DMS 273 treated with DMSO at 0.1 percent for 48 hours (cell line): ENCODE measurements at places on chromosomes 2 and 18.
A peak's percentile ranks its signal among the peaks of the same experiment; 100 is the strongest.

DNA sequence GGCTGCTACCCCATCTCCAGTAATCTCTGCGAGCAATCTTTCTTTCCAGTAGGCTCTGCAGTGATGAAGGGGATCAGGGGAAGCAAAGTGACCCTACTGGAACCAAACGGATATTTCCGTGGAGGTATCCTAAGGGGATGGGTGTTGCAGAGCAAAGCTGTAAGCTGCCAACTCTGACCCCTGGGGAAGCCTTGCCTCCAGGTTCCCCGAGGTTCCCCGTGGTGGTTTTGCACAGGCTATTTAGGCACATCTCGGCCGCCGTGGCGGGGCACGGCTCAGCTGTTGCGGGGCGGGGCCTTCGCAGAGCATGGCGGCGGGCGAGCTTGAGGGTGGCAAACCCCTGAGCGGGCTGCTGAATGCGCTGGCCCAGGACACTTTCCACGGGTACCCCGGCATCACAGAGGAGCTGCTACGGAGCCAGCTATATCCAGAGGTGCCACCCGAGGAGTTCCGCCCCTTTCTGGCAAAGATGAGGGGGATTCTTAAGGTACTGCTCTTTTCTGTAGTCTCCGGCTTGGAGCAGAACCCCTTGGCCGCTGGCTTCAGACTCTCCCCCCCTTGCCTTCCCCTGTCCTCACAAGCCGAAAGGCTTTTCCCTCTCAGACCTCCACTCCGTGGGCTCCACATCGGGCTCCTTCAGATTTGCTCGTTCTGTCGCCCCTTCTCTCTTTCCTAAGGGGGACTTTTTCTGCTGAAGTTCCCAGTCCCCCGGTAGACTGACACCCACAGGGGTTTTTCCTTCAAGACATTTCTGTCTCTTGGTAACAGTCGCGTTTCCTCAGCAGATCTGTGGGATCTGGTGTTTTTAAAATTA, at the start of gene COMMD1:
Gene COMMD1, plus strand, starts transcription at position 303 of the 814 bp plus-strand sequence. Its CDS starts 5 bp downstream, at position 308.
- peak; percentile 30 for DNase-seq

DNA sequence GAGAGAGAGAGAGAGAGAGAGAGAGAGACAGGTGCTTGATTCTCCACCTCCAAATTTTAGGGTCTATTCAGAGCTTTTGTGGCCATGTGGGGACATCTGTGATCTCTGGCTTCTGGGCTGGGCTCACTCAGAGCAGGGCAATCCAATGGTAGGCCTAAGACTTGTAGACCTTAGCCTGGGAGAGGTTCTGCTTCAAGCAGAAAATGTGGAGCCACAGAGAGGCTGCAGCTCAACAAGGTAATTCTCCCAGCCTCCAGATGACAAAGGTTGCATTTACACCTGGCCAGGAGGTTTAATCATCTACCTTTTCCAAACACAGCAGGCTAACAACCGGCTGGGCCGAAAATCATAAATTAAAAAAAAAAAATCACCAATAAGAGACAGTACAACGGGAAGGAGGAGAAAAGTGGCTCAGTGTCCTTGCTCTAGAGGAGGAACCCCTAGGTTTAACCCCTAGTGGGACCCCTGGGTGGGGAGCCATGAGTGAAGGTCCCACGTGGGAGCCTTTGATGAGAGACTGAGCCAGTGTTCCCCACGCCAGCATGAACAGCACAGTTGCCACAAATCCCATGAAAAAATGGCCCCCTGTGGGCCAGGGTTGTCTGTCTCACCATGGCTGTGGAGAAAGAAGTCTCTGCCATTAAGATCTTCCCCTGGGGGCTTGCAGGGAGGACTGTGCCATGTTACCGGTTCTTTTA, 124.0 kb upstream of the GATA6 start:
- no peak for DNase-seq

- no peak for DNase-seq
These were observed 92.2 kb upstream of the NCKAP5 start for GRCh38 chr2:133660510-133660909.

GRCh38 chr18:7812431-7813063, 245.4 kb downstream of the PTPRM start:
- DNase-seq = no peak

- DNase-seq = no peak
These were observed 17.7 kb downstream of the CNDP2 start for GRCh38 chr18:74513883-74514205.

DNA sequence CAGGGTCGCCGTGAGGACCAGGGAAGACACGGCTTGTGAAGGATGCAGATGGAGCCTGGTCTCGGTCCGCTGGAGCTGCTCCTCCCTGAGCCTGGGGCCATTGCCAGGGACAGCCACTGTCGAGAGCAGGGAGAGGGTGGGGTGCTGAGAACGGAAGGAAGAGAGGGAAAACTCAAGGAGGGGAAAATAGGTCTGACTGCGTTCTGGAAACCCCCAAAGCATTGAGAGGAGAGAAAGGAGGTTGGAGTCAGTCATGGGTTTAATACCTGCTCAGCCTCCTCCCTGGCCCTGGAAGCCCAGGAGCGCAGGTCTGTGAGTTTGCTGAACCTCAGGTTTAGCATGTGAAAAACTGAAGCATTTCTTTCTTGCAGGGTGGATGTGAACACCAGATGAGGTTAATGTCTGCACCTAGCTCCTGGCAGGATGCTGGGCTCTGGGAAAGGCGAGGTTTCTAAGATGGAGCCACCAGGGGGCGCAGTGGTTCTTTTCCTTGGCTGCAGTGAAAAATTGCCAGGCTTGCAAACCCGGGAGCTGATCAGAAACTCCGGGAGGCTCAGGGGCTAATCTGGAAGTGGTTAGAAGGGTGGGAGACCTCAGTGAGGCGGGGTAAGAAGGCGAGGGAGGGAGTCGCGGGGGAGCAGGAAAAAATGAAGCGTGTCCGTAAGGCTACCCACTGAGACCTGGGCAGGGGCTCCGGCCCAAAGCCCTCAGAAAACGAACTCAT, 33.6 kb upstream of the RNF149 start:
- DNase-seq = no peak

DNA sequence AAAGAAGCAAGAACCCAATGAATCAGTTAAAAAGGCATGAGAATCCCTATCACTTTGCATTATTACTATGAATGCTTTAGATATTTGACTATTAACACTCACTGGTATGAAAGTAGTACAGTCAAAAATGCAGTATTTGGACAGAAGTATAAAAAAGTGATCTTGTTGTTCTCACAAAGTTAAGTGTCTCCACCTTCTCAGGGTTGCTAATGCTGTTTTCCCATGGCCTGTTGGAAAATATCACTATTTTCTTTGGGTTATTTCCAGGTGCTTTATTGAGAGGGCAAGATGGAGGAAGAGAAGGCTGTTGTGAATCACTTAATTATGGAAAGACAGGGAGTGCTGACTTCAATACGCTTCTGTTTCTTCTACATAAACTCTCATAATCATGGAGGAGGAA, 13.6 kb upstream of the CREB1 start:
- no peak for DNase-seq

DNA sequence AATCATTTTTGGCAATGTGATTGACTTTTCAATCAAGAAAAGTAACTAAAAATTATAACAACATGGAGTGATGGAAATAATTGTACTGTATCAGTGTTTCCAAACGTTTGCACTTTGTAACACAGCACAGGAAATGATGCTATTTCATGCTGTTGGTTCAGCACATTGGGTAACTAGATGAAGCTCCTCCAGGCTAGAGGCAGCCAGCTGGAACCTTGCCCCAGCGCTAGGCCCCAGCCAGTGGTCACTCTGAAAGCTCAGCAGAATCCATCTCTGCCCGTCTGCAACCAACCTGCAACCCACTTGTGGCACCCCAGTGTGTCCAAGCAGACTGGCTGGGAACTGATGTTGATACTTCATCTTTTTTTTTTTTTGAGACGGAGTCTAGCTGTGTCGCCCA, 15.3 kb downstream of the UNC50 start:
- DNase-seq = no peak

GRCh38 chr2:159003555-159003954, 35.1 kb downstream of the TANC1 start:
- no peak for DNase-seq

DNA sequence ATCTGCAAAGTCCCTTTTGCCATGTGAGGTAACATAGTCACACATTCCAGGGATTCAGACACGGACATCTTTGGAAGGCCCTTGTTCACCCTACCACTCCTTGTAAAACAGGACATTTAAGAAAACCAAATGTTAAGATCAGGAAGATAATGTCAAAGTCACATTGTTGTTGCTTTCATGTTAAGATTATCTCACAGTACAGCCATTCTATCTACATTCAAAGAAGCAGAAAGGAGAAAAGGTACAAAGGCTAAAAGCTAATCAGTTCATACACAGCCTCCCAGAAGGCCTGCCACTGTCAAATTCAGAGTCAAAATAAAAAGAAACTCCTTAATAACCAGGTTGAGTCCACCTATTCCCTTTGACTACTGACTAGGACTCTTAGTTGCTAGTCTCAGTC, 573.7 kb downstream of the ARHGAP15 start:
- no peak for DNase-seq

DNA sequence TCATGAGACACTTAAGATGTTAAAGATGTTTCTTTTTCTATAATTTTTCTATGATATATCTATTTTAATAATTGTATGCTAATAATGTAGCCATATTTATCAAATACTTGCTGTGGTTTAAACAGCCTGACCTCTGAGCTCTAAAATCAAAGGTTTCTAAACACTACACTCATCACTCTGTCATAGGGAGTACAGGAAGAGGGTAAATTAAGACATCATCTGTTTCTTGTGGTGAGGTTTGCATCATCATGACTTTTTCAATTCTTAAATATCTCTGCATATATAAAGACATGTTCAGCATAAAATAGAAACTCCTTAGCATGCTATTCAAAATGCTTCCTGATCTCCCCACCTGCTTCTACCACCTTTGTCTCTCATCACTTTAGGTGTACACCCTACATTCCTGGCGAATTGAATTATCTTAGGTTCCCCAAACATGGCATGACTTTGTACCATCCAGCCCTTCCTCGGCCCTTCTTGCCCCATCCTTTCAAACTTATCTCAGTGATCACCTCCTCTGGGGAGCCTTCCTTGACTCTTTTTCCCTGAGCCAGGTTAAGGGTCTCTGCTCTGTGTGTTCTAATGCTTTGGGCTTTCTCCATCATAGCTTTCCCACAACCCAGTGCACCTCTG, 105.3 kb upstream of the TTN start:
- no peak for DNase-seq

GRCh38 chr2:23635442-23636340, 250.7 kb downstream of the KLHL29 start:
- DNase-seq = no peak

DNA sequence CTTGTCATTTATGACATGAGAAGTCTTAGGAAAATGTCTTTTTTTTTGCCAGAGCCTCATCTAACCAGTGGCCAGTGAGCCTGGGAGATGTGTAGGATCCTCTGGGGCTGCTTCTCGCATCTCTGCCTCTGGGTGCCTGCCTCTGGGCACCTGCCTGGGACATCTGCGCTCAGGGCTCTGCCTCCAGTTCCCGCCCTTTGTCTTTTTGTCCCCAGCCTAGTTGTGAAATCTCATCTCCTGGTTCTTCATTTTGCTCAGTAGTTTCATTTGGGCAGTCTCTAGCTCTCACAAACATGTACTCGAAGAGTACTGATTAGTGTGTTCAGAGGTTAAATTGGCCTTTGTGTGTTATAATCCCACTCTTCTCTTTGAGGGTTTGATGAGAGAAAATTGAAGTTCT, 92.0 kb downstream of the LTBP1 start:
- DNase-seq = no peak

GRCh38 chr2:40741532-40741931, 289.6 kb upstream of the SLC8A1 start:
- no peak for DNase-seq

DNA sequence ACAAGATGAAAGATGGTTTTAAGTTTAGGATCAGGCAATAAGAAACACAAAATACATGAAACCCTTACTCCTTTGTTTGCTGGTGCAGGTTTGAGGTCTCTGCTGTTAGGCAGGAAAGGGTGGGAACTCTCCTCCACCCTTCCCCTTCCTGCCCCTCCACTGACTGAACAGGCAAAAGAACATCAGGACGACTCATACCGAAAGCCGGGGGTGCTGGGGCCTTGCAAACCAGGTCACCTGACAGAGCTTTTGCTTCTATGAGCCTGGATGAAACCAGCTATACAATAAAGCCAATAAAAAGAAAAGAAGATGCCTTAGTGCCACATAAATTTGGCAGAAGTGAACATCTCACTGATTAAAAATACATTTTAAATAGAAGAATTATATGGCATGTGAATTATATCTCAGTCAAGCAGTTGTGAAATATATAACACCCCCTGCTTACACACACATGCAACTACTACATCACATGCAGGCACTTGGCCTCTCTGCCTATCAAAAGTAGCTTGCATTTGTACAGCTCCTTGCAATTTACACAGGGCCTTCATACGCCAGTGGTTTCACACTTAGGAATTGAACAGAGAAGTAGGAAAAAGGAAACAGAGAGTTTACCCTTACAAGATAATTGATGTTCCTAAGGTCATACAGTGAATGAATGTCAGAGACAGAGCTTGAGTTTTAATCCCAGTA, 215.1 kb upstream of the TRIB2 start:
- DNase-seq = no peak

DNA sequence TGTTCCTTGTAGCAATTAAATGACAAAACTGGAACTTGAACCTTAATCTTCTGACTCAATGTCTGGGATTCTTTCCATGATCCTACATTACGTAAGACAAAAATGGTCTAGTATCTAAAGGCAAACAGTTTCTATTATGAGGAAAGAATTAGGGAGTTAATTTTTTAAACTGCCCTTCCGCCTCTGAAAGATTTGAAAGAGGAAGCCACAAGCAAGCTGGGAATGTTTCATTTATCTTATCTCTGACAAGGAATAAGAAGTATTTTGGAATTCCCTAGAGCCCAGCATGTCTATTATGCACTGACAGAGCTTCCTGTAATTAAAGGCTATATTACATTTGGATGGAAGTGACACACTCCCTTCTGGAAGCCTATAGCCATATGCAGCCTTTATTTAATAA, 558.8 kb upstream of the CDH2 start:
- DNase-seq = no peak

DNA sequence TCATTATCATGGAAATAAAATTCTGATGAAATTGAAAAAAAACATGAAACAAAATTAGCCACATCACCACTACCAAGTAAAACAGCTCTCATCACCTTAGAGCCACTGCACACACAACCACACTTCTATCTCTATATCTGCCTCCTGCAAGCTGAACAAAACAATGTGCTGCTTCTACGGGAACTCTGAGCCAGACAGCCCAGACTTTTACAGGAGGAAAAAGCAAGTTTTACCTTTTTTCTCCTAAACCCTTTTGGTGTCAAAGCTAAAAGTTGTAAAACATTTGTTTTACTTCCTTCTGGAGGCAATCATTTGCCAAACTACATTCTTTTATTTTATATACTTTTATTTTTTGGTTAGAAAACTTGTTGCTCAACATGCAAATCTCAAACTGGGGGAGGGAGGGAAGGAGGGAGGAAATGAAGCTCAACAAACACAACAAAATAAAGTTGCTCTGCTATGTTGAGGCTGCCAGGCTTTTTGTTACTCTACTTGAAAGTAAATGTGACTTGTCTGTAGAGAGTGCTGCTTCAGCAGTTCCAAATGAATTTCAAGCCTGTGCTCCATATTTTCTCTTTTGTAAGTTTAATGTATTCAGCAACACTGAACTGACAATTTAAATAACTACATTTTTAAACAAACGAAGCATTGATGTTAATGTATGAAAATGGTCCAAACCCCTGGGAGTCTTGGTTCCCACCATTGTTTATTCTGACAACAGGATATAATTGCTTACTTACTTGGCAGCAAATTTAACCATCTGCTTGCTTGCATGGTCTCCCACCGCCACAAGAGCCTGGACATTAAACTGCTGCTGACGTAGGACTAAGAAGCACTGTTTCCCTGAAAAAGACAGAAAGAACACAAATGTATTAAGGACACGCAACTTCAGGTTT, 24.5 kb downstream of the DARS1 start:
- peak; percentile 74 for DNase-seq
